ENCODE measurements at places on chromosomes 7 and 10.

DNA sequence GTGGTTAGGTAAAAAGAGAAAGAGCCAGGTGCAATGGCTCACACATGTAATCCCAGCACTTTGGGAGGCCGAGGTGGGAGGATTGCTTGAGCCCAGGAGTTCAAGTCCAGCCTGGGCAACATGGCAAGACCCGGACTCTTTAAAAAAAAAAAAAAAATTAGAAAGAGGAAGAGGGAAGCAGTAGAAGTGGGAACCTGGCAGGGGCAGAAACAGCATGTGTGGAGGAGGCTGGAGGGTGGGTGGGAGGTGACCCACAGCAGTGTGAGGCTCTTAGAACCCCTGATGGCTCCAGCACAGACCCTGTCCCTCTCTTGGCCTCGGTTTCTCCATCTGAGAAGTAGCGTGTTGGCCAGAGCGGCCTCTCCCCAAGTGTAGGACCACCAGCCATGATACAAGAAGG lies 4.9 kb upstream of the CCL24 start:
- DNase-seq: no peak

GRCh38 chr7:44368885-44369284 lies 43.5 kb upstream of the CAMK2B start:
- DNase-seq: no peak

DNA sequence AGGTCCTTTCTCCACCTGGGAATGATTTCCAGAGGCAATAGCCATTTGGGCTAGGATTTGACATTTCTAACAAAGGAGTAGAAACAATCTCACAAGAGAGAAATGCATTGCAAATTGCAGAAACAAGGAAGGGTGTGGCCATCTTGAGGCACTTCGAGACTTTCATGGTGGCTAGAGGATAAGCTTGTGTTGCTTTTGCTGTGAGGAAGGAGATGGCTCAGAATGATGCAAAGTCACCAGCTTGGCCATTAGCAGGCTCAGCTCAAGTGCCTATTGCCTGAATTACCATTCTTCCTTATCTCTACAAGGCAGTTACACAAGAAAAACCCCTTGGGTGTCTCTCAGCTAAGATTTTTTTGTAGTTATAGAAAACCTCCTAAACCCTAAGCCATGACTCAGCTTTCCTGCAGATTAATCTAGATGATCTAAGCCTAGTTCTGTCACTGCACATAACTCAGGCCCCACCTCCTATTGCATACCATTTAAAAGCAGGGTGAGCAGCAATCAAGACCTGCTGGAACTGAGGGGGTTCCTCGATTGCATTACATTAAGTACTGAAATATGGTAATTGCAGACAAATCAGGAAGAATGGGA lies 683.1 kb downstream of the NRG3 start:
- DNase-seq: no peak

- DNase-seq: no peak
Measured at GRCh38 chr7:101397770-101398324, 35.2 kb downstream of the COL26A1 start.

GRCh38 chr7:134427896-134428295 lies 31.0 kb downstream of the AKR1B1 start:
- no peak for DNase-seq

GRCh38 chr10:122504610-122504950 lies 43.2 kb downstream of the HTRA1 start:
- peak; percentile 60 for DNase-seq

All from T47D (cell line).